Fibroblast of gingiva (primary cell): ENCODE measurements at places on chromosomes 5 and 9.
A peak's percentile ranks its signal among the peaks of the same experiment; 100 is the strongest.

- peak; percentile 71 for DNase-seq
These were observed 263.5 kb downstream of the ARHGAP26 start for GRCh38 chr5:143033535-143034250.

- DNase-seq = peak; percentile 82
These were observed 100.4 kb downstream of the EBF1 start for GRCh38 chr5:158999339-158999738.

DNA sequence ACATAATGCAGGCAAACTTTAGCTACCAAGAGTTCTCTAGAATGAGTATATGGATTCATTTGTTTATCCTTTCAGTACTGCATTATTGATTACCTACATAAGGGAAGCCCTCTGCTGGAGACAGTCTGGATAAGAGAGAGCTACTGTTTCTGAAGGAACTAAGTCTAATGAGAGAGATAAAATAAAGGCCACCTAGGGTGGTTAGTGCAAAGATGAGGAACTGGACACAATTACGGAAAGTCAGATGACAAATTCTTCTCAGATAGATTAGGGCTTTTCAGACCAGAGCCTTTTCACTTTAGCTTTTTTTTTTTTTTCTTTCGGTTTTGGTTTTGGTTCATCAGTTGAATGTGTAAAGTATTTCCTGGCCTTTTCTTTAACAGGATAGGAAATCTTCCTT is 31.3 kb downstream of the ISOC1 start:
- DNase-seq = no peak

DNA sequence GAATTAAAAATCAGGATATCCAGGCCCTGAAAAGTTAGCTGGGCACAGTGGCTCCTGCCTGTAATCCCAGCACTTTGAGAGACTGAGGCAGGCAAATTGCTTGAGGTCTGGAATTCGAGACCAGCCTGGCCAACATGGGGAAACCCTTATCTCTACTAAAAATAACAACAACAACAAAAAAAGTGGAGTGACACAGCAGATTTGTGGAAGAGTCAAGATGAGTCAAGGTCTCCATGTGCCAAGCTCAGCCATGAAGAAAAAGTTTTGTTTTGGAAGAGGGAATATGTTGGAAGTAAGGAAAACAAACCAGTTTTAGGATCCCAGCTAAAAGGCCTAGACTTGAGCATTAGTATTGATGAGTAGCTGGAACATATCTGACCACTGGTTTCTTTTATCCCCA is 14.7 kb downstream of the LRRC70 start:
- DNase-seq = peak; percentile 22

DNA sequence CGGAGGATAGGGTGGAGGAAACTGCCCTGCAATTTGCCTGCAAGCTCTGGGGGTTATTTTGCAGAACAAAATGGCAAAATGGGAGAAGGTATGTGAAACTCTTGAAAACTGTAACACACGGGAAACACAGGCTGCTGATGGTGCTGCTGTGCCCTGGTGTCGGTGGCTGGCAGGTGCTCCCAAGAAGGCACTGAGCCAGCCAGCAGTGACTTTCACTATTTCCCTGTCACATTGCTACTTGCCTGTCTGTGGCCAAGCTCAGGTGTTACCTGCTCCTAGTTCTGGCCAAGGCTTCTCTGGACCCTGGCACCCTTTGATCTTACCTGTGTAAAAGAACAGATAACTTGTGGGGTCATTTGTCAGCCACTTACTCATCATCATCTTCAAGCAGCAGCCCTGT is 102.2 kb downstream of the CMYA5 start:
- DNase-seq = no peak

GRCh38 chr5:40378396-40379177 is 301.1 kb upstream of the PTGER4 start:
- DNase-seq = no peak
